ENCODE measurements at places on chromosomes 13 and 19.

GRCh38 chr13:32473650-32474049 lies 45.7 kb upstream of the N4BP2L1 start:
- DNase-seq: no peak

- no peak for DNase-seq
These were observed 1.2 kb downstream of the MRI1 start for GRCh38 chr19:13765395-13766094.

- DNase-seq: peak; percentile 7
These were observed 76.8 kb downstream of the FREM2 start for GRCh38 chr13:38763446-38764381.

GRCh38 chr19:2336528-2337328 lies 8.2 kb downstream of the SPPL2B start:
- no peak for DNase-seq

- peak; percentile 67 for DNase-seq
These were observed 7.0 kb downstream of the CUL4A start for GRCh38 chr13:113216254-113217048.

DNA sequence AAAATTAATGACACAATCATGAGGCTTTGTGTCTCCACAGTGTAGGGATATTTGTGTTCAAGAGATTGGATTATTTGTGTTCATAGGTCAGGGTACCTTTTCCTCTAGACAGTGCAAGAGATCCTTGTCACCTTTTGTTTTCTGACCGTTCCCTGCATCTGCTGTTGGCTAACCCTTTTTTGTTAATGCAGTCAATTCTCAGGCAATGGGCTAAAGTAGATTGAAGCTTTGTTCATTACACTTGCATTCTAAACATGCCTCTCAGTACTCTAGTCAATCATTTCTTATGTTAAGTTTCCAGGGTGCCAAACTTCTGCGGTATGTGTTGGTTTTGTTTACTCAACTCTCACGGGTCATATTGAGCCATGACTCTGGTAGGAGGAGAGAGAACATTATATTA lies 1.8 kb upstream of the MED4 start:
- no peak for DNase-seq

GRCh38 chr19:6378486-6378885 lies 2.8 kb upstream of the PSPN start:
- no peak for DNase-seq

GRCh38 chr19:46366620-46367292 lies 19.9 kb downstream of the PPP5C start:
- no peak for DNase-seq

GRCh38 chr19:19866611-19867248 lies 1.0 kb downstream of the ZNF253 start:
- no peak for DNase-seq

DNA sequence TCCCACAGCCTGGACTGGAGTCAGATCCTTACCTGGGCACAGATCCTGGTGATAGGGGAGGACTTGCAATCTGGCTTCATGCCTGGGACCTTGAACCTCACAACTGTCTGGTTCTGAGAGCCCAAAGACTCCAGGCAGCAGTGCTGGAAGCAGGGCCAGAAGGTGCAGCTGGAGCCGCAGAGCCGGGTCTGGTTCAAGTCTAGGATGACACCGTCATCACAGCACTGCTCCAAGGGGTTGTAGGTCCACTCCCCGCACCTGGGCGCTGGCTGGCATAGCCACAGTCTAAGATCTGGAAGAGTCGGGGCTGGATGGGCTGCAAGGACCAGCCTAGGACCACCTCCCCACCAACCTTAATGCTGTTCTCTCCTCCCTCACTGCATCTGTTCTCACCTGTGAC lies 677 bp downstream of the IGFL4 start:
- no peak for DNase-seq

- DNase-seq: no peak
These were observed 44.7 kb downstream of the TDRD3 start for GRCh38 chr13:60441761-60442160.

GRCh38 chr13:33871207-33872004 lies 53.5 kb downstream of the RFC3 start:
- no peak for DNase-seq

Data from NCI-H187 (cell line).